ENCODE measurements at places on chromosomes 7 and 10. TPM values are rescaled to one million over a fixed set of nuclear protein-coding genes. Genes with fewer than 3 reads are reported as not detected.

The VIM gene
- total RNA-seq, result 1,796 TPM

The CLDN3 gene
- total RNA-seq, result 3.9 TPM

The DNAJC12 gene
- 60.5 TPM for total RNA-seq

The GPR22 gene
- total RNA-seq, result not detected

The GPR85 gene
- total RNA-seq, result not detected

The TSPAN13 gene
- 16.8 TPM for total RNA-seq

The NCF1 gene
- not detected for total RNA-seq

The TMEM196 gene
- not detected for total RNA-seq

The TBXAS1 gene
- 13.3 TPM for total RNA-seq

The C10orf62 gene
- not detected for total RNA-seq

The LIPJ gene
- total RNA-seq, result not detected

The SCIN gene
- 0.45 TPM for total RNA-seq

The C10orf88 gene
- 9.2 TPM for total RNA-seq

The UNC5B gene
- total RNA-seq, result 1.7 TPM

The ACSL5 gene
- total RNA-seq, result 0.39 TPM

The COBL gene
- total RNA-seq, result 4.1 TPM

The GRID2IP gene
- total RNA-seq, result not detected

The CALHM1 gene
- not detected for total RNA-seq

The CPXM2 gene
- not detected for total RNA-seq

The DNAJC1 gene
- total RNA-seq, result 31.1 TPM

The SLC39A12 gene
- not detected for total RNA-seq

The ATRNL1 gene
- 0.20 TPM for total RNA-seq

The ADIRF gene
- not detected for total RNA-seq

The SLC26A5 gene
- total RNA-seq, result not detected

Measured in A549 treated with ZK216348 at 1 μM for 4 hours (cell line).